ENCODE measurements at places on chromosomes 1 and 21. TPM values are rescaled to one million over a fixed set of nuclear protein-coding genes. Genes with fewer than 3 reads are reported as not detected.

DNA sequence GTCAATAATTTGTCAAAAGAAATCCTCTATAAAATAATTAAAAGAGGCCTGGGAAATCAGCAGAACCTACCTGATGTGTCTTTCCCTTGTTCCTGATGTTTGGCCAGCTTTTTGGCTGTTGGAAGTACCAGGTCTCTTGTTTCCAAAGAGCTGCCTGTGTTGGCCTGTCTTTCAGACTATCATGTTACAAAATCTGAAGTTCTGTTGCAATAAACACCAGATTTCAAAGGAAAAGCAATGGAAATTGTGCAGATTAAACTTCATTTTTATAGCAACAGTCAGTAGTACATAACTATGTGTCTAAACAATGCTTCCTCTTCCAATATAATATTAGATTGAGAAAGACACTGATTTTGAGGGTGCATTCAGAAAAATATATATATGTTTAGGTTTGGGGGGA lies 647.2 kb upstream of the CXADR start:
- H3K4me3 ChIP-seq: no peak overlapping the region
- no peaks in the 10 kb centered on the region for H3K4me1 ChIP-seq
- H3K27ac ChIP-seq: no peak overlapping the region
- no peak for DNase-seq
- no peaks in the 10 kb centered on the region for H3K27me3 ChIP-seq

DNA sequence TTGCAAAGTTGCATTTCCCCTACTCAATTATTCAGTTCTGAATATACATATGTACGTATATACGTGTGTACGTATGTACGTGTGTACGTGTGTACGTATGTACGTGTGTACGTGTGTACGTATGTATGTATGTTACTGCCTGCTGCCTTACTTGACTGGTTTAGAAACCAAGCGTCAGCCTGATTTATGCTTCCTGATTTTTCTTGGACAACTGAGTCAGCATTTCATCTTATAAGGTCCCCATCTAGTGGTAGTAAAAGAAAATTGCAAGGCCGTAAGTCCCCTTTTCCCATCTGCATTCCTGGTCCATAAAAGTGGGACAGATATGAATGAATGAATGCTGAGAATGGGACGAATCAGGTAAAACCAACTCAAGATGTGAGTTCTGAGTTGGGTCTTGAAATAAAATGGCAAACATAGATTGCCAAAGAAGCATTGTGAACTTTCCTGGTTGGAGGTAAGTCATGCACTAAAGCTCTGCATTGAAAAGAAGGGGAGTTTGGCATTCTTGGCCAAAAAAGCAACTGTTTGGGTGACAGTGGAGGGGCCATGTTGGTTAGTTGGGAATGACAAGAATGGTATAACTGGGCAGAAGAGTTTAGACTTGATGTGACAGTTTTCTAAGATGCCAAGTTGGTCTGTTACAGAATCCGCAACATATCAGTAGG lies 76.4 kb upstream of the DNAH14 start:
- no peak overlapping the region for H3K27ac ChIP-seq
- H3K4me1 ChIP-seq: no peaks in the 10 kb centered on the region
- H3K36me3 ChIP-seq: no peaks in the 10 kb centered on the region
- H3K4me3 ChIP-seq: no peak overlapping the region
- no peak for DNase-seq

Gene AADACL4
- polyA plus RNA-seq: not detected

Gene ERICH3
- polyA plus RNA-seq: 0.08 TPM

- no peak overlapping the region for H3K27ac ChIP-seq
- peaks cover 16% of the 10 kb centered on the region for H3K4me1 ChIP-seq
- H3K4me3 ChIP-seq: no peak overlapping the region
- peaks cover 73% of the 10 kb centered on the region for H3K36me3 ChIP-seq
- no peaks in the 10 kb centered on the region for H3K27me3 ChIP-seq
- no peak for DNase-seq
Measured at GRCh38 chr1:46697053-46697452, 21.9 kb downstream of the EFCAB14 start.

Gene TCHH
- polyA plus RNA-seq: 0.01 TPM

DNA sequence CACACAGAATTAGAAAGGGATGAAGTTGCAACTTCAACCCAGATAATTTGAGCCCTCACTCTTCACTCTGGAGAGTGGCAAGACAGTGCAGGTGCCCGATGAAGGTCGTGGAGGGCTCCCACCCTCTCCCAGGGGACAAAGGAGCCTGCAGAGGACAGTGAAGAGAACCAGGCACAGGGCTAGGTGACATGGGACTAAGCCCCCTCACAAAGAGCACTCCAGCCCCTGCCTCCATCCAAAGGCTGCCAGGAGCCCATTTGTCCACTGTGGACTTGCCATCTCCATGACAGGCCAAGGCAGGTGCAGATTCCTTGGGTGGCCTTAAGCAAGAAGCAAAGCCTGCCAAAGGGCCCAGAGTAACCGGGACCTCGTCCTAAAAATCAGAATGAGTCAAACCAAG lies 15.1 kb downstream of the ERRFI1 start:
- no peak for DNase-seq
- H3K36me3 ChIP-seq: peaks cover 38% of the 10 kb centered on the region
- H3K27me3 ChIP-seq: no peaks in the 10 kb centered on the region
- H3K4me1 ChIP-seq: peaks cover 23% of the 10 kb centered on the region
- H3K4me3 ChIP-seq: no peak overlapping the region
- H3K27ac ChIP-seq: no peak overlapping the region

Gene FAM72A
- polyA plus RNA-seq: 0.65 TPM

GRCh38 chr1:30184393-30185141 lies 538.8 kb downstream of the MATN1 start:
- H3K27me3 ChIP-seq: peaks cover 16% of the 10 kb centered on the region
- DNase-seq: no peak
- H3K4me1 ChIP-seq: no peaks in the 10 kb centered on the region
- no peak overlapping the region for H3K27ac ChIP-seq
- H3K4me3 ChIP-seq: no peak overlapping the region
- no peaks in the 10 kb centered on the region for H3K36me3 ChIP-seq

- no peaks in the 10 kb centered on the region for H3K4me1 ChIP-seq
- H3K27me3 ChIP-seq: no peaks in the 10 kb centered on the region
- H3K36me3 ChIP-seq: no peaks in the 10 kb centered on the region
Measured at GRCh38 chr1:69029649-69030048, 532.8 kb upstream of the DEPDC1 start.

DNA sequence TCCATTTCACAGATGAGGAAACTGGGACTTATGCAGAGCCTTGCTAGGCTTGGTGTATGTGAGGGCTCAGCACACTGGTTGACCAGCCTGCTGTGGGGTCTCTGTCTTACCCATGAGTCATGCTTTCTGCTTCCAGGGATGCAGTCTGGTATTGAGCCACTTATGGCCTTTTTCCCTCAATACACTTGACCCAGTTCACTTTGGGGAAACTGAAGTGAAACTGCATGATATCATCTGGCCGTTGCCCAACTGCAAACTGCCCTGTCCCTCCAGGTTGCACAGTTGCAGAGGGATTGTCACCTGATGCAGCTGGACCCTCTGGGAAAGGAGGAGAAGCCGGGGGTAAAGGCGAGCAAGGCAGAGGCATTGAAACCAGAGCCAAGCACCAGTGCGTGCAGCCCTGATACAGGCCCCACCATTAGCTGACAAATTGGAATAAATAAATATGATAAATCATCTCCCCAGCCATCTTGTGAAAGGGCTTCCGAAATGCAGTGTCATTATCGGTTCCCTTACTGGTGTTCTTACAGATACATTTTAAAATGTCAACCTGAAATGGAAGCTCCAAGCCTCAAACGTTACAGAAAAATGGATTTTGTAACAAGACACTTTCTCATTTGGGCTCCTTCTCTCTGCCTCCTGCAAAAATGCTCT lies 39.3 kb upstream of the DUSP10 start:
- no peak overlapping the region for H3K27ac ChIP-seq
- H3K4me3 ChIP-seq: no peak overlapping the region
- no peaks in the 10 kb centered on the region for H3K36me3 ChIP-seq
- no peaks in the 10 kb centered on the region for H3K27me3 ChIP-seq
